ENCODE measurements at places on chromosomes 1 and 21.
A peak's percentile ranks its signal among the peaks of the same experiment; 100 is the strongest.

DNA sequence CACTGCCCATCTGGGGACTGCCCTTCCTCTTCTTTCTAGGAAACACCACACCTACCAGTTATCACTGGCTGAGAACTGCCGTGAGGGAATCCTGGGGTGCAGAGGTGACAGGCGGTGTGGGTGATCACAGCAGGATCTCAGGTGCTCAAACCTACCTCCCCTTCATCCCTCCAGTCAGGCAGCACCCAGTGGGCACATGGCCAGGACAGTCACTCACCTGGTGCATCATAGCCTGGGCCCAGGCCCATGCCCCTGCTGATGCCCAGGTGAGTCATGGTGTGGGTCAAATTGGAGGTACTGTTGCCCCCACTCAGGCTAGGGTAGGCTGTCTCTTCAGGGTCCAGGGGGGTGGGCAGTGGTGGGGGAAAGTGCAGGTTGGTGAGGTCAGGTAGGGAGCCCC is 5.3 kb upstream of the DENND4B start:
- no peak for DNase-seq

DNA sequence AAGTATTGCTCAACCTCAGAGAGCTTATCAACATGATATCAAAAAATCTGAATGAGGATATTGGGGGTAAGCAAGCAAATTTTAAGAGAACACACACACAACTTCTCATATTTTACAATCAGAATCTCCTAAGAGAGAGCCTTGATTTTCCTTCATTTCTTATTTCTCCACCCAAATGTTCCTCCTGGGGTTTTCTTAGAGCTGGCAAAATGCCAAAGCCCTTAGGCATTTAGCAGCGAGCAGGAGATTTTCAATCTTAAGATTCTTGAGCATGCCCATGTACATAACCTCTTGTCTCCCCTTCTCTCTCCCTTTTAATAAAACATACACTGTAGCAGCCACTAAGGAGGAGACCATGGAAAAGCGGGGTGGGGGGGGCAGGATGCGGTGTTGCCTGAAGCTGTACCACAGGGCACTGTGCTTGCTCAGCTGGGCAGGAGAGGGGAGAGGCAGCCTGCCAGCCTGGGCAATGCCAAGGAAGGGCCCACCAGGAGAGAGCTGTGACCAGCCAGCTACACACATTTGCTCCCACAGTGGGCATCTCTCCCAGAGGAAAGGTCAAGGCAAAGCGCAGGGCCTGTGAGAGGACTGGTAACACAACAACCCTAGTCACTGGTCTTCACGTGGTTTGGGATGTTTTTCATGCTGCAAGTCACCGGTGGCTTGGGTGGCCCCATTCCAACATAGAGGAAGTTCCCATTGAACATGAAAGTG is 4.3 kb downstream of the BRINP2 start:
- no peak for DNase-seq

DNA sequence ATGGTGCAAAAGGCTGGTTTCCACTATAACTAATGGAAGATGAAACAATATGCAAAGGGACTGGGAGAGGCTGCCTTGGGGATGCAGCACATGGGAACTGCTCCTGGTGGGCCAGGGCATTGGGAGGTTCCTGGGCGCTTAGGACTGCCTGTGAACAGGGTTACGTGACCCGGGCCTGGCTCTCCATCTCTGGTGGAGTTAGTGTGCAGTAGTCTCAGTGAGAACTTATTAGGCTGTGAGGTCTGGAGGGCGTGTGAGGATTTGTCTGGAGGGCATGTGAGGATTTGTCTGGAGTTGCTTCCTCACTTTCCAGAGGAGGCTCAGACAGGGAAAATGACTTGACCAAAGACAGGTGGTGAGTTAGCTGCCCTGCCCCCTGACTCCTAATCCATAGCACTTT is 1.5 kb upstream of the ETV3L start:
- no peak for DNase-seq

- peak; percentile 39 for DNase-seq
Measured at GRCh38 chr1:24827379-24828135, 82.3 kb downstream of the CLIC4 start.

GRCh38 chr21:31992391-31992790 is 119.6 kb downstream of the HUNK start:
- no peak for DNase-seq

GRCh38 chr1:45762291-45762690 is 11.8 kb upstream of the IPP start:
- no peak for DNase-seq

GRCh38 chr21:16407403-16408240 is 677.8 kb downstream of the USP25 start:
- no peak for DNase-seq

GRCh38 chr1:116175611-116176010 is 64.4 kb downstream of the MAB21L3 start:
- DNase-seq = no peak

DNA sequence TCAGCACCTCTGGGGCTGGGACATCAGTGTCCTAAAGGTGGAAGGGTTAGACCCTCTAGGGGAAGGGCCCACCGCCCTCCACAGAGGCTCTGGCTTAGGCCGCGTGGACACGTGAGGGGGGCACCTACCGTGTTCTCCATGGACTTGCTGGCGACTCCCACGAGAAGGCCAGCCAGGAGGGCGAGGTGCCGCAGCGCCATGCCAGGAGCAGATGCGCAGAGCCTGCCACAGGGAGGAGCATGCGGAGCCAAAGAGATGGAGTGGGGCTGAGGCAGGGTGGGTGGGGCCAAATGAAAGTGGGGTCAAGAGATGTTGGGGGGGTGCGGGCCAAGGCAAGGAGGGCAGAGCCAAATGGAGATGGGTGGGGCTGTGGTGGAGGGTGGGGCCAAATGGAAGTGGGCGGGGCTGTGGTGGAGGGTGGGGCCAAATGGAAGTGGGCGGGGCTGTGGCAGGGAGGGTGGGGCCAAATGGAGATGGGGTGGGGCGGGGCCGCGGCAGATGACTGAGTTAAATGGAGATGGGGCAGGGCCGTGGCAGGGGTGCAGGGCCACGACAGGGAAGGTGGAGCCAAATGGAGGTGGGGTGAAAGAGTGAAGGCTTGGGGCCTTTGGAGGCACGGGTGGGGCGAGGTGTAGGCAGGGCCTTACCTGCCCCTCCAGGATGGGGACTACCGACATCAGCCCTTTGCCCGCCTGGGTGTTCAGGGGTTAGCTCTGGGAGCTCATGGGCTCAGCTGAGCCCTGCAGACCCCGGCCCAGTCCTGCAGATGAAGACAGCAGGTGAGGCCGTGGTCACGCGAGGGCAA is 17.4 kb upstream of the RNF223 start:
- no peak for DNase-seq

DNA sequence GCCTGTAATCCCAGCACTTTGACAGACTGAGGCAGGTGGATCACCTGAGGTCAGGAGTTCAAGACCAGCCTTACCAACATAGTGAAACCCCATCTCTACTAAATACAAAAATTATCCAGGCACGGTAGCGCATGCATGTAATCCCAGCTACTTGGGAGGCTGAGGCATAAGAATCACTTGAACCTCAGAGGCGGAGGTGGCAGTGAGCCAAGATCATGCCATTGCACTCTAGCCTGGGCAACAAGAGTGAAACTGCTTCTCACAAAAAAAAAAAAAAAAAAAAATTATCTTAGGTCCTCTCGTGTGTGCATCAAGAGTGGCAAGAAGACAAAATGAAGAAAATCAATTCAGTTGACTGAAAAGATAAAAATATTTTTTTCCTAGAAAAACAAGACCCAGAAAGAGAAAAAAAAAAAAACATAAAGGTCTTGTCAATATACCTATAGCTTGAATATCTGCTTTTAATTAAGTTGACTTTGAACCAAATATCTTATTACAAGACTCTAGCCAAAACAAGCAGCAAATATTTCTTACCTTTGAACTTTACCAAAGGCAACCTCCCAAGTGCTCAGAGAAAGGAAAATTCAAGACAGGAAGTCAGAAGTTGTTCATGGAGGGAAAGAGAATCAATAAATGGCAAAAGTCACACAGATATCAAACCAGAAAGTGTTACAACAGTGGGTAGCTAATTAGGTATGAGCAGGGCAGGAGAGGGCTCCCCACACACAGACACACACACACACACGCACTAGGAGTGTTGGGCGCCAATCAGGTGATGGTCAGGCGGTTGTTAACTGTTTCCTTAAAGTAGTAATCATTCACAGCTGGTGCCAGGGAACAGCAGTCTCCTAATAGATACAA is 29.6 kb downstream of the ITLN2 start:
- DNase-seq = no peak

DNA sequence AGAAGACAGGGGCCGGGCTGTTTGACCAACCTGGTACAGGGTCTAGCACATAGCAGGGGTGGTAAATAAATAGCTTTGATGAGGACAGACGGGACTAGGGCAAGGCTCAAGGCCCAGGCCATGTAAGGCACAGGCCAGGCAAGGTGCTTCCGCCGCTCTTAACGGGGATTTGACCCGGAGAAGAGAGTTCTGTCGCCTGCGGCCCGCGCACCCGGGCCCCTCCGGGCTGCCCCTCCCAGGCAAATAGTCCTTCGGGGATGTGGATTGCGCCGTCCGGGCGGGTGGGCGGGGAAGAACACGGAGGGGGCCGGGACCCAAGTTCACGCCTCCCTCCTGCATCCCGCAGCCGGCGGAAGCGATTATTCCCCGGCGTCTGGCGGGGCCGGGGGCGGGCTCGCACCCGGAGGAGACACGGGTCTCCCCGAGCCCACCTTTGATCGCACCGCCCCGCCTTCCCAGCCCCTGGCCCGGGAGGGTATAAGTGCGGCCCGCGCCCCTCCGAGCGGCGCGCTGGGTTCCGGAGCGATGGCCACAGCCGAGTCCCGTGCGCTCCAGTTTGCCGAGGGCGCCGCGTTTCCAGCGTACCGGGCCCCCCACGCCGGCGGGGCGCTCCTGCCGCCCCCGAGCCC is at the start of gene MIXL1:
Gene MIXL1 (plus strand): TSS at position 508 of the 629 bp plus-strand sequence. CDS start 18 bp downstream, at position 526.
- DNase-seq = peak; percentile 6

- no peak for DNase-seq
Measured at GRCh38 chr1:59509341-59509875, 212.5 kb downstream of the FGGY start.

GRCh38 chr1:66050123-66050522 is 257.4 kb downstream of the PDE4B start:
- DNase-seq = no peak

DNA sequence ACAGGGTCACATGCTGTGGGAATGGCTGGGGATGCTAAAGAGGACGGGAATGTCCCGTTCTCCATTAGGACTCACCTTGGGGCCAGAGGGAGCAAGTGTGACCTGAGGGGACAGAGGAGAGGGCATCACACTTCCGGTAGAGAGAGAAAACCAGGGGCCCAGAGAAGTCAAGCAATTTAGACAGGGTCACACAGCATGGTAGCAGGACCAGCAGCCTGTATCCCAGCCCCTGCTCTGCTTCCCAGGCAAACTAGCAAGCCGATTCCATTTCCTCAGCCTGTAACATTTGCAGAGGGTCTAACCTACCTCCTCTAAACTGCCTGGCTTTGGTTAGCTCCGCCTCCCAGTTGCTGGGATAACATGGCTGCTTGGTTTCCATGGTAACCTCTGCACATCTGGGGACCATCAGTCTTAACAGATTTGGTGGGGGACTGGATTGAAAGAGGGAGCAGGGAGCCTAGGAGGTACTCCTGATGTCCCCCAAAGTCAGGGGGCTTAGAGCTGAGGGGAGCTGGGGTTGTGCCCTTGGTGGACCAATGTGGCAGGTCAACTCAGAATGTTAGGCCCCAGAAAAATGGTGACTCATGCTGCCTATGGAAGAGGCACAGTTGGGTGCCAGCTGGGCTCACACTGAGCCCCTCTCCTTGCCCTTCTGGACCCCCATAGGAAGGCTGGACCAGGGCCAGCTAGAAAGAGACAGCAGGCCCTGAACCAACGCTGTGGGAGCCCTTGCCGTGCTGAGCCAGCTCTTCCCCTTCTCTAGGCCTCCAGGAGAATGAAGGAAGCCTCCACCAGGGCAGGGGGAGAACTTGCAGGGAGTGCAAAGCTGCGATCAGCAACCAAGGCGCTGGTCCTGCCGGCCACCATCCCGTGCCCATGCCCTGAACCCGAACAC is 9.5 kb downstream of the COL16A1 start:
- DNase-seq = no peak

DNA sequence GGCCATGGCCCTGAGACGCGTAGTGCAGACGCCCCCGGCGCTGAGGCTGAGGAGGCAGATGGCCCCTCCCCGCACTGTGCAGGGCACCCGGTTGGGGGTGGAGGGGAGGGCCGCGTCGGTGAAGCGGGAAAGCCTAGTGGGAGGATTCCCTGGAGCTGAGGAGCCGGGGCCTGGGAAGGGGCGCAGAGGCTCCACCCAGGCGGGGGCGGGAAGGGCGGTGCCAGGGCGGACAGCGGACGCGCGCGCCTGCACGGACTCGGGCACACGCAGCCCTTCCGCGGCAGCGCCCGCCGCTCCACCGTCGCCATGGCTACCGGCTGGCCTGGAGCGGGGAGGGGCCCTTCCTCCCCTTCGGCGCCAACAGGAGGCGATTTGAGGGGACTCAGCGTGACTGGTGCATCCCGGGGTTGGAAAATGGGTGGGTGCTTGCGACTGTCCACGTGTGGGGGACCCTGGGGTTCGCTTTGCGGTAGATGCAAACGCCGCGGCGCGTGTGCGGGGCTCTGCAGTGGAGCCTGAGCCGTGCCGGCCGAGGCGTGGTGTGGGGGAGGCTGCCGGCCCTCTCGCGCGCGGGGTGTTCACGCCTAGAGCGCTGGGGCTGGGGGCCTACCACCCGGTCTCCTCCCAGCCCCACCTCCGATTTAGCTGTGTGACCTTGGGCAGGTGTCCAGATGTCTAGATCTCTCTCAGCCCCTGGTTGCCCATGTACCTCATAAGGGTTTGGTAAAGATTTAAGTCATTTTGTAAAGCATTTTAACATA is 35.1 kb downstream of the PTPRF start:
- DNase-seq = peak; percentile 67

DNA sequence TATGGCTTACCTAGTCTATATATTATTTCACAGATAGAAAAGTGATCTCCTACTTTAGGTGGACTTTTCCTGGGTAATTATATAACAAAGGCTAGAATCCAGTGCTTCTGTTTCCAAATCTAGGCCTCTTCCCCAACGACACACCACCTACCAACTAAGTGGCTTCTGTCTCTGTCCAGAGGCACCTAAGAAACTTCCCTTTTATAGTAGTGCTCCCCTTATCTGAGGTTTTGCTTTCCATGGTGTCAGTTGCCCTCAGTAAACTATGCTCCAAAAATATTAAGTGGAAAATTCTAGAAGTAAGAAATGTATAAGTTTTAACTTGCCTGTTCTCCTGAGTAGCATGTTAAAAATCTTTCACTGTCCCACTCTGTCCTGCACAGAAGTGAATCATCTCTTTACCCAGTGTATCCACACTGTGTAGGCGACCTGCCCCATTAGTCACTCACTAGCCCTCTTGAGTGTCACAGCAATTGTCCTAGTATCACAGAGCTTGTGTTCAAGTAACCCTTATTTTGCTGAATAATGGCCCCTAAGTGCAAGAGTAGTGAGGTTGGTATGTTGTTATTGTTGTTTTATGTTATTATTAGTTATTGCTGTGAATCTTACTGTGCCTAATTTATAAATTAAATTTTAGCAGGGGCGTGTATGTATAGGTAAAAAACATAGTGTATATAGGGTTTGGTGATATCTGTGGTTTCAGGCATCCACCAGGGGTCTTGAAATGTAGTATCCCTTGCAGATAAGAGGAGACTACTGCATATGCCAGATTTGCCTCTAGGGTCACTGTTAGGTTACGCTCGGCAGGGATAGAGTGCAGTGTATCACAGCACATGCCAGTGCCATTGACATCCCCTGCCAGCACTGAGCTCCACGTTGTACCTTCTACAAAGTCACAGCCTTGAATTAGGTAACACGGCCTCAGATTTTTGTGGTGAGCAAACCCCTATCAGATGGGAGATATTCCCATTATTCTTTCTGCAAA is 14.7 kb upstream of the CD53 start:
- DNase-seq = no peak

GRCh38 chr1:164625004-164625617 is 66.1 kb downstream of the PBX1 start:
- DNase-seq = no peak

GRCh38 chr1:61709908-61710289 is 15.0 kb downstream of the TM2D1 start:
- DNase-seq = no peak

Data from EH (cell line).